Mesenchymal stem cell (in vitro differentiated cells and primary cell): ENCODE measurements at places on chromosomes 4 and X.

DNA sequence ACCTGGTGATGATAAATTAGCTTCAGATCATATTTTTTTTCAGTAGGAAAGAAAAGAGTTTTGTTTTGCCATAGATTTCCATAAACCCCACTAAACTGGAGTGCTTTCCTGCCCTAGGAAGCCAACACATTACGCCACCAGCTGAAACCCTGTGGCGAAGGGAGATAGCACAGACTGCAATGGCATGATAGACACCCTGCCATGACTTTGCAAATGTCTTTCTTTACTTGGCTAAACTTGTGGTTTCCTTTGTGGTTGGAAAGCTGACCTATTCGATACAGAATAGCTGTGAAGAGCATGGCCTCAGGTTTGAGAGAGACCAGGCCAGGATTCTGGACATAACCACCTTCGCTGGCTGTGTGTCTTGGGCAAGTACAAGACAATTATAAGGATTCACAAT, 19.1 kb downstream of the MFAP3L start:
- DNase-seq = peak; percentile 8

- DNase-seq = peak; percentile 72
Observed at GRCh38 chrX:132044953-132045352, 21.9 kb downstream of the STK26 start.

DNA sequence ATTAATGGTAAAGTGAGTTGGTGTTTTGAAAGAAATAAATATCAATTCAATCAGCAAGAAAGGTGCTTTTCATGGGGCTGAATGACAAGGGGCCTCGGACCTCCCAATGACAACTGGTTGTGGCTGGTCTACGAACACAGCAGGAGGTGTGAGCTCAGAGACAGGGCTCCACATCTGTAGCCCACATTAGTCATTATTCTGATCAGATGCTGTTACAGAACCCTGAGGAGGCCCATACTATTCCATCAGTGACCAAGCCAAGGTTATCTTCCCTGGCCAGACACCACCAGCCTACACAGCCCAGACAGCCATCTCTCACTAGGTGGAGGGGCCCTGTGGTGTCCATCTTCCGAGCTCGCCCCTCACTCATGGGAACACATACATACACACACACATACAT, 168.8 kb downstream of the SH3KBP1 start:
- DNase-seq = no peak

- no peak for DNase-seq
Observed at GRCh38 chr4:127018381-127018780, 614.4 kb upstream of the INTU start.

DNA sequence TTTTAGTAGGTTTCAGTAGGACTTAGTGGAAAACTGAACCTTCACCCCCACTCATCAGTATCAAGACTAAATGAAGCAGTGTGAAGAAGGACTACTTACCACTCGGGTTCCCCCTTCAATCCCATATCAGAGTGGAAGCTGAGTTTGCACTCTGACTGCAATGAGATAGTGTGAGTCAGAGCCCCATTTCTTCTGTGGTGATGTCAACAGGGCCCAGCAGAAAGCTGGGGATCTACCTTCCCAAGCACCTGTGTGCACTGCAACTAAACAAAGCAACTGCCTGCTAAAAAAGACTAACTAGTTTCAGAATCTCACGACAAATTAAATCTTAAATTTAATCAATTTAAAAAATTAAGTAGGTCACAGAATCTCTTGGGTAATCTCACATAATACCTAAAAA, 1837.0 kb upstream of the PCDH7 start:
- no peak for DNase-seq

DNA sequence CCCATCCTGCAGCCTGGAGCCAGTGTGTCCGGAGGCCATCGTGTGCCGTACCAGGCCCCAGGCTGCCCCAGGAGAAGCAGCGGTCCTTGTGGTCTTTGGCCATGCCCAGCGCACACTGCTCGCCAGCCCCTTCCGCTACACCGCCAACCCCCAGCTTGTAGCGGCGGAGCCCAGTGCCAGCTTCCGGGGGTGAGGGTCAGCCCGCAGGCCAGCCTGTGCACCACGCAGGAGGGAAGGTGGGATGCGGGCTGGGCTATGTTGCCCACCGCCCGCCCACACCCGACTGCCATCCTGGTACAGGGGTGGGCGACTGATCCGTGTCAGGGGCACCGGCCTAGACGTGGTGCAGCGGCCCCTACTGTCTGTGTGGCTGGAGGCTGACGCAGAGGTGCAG, 7.6 kb upstream of the SRPK3 start:
- no peak for DNase-seq

DNA sequence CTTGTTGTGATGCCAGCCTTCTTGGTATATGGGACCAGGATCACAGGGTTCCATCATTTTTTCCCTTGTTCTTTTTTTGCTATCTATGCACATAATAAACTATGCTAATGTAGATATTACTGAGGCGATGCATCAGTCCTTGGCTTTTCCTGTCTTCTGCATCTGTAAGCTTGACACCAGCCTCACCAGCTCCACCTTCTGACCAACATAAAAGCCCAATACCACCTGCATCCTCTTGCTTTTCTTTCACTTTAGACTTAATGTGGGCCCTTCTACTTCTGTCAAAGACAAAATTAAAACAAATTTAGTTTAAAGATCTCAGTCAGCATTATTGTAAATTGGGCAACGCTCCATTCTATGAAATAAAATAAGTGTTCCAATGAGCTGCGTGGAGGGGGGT, 1718.8 kb upstream of the PCDH10 start:
- no peak for DNase-seq
